ENCODE measurements at places on chromosomes 7 and 10. TPM values are rescaled to one million over a fixed set of nuclear protein-coding genes. Genes with fewer than 3 reads are reported as not detected.

- DNase-seq, result no peak
- H3K4me3 ChIP-seq, result no peak overlapping the region
- H3K4me1 ChIP-seq, result no peaks in the 10 kb centered on the region
- no peak overlapping the region for H3K27ac ChIP-seq
These were observed 28.2 kb downstream of the STRIP2 start for GRCh38 chr7:129462420-129462819.

DNA sequence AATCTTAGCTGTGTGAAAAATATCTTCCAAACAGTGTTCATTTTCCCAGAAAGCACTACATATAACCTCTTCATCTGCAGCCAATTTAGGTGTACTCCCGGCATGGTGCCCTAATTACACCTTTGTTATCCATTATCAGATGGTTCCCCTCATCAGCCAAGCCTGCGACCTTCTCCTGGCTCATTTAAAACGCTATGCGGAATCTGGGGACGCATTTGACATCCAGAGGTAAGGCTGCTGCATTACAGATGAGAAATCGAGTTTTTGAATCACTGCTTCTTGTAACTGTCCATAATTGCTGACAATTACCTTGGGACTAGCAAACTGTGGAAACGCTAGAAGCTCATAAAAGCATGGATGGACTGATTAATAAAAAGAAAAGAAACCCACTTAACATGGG lies 109.5 kb downstream of the PARP12 start:
- no peaks in the 10 kb centered on the region for H3K36me3 ChIP-seq
- no peak overlapping the region for H3K4me3 ChIP-seq
- H3K4me1 ChIP-seq, result no peaks in the 10 kb centered on the region
- no peak overlapping the region for H3K27ac ChIP-seq

- H3K4me3 ChIP-seq, result no peak overlapping the region
- H3K27ac ChIP-seq, result no peak overlapping the region
- no peak for DNase-seq
- H3K4me1 ChIP-seq, result no peaks in the 10 kb centered on the region
- no peaks in the 10 kb centered on the region for H3K27me3 ChIP-seq
These were observed 479.0 kb downstream of the SDK1 start for GRCh38 chr7:3780016-3780415.

GRCh38 chr10:36425131-36425797 lies 700.1 kb upstream of the ANKRD30A start:
- no peaks in the 10 kb centered on the region for H3K4me1 ChIP-seq
- no peak overlapping the region for H3K4me3 ChIP-seq
- H3K36me3 ChIP-seq, result no peaks in the 10 kb centered on the region
- no peak for DNase-seq
- H3K27me3 ChIP-seq, result no peaks in the 10 kb centered on the region

DNA sequence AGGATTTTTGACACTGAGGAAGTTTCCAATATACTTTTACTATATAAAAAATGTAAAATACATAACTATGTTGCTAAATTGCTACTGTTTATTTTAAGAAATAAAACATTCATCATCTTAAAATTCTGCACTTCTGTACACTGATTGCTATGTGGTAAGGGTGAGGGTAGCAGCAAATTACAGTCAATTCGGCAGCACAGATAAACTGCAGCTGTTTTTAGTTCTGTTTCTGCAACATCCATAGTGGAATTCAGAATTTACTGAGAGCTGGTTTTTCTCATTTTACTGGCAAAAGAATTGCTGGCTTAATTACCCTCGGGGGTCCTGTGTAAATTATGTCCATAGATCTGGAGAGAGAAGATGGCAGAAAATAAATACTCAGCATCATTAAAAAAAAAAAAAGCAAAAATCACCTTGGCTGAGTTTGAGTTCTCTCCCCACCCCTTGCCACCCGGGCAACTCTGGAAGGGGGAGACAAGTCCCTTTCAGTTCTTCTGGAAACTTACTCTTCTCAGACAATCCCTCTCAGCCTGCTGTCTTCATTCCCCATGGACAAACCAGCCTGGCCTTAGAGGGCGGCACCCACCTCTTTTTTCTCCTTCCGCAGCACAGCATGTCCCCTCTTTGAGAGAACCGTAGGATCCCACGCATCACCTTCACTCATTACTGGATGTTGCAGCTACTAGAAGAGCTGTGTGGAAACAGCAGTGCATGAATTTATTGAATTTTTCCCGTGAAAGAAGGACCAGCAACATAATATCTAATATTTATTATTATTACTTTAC lies 501.1 kb upstream of the CELF2 start:
- no peak overlapping the region for H3K27ac ChIP-seq

DNA sequence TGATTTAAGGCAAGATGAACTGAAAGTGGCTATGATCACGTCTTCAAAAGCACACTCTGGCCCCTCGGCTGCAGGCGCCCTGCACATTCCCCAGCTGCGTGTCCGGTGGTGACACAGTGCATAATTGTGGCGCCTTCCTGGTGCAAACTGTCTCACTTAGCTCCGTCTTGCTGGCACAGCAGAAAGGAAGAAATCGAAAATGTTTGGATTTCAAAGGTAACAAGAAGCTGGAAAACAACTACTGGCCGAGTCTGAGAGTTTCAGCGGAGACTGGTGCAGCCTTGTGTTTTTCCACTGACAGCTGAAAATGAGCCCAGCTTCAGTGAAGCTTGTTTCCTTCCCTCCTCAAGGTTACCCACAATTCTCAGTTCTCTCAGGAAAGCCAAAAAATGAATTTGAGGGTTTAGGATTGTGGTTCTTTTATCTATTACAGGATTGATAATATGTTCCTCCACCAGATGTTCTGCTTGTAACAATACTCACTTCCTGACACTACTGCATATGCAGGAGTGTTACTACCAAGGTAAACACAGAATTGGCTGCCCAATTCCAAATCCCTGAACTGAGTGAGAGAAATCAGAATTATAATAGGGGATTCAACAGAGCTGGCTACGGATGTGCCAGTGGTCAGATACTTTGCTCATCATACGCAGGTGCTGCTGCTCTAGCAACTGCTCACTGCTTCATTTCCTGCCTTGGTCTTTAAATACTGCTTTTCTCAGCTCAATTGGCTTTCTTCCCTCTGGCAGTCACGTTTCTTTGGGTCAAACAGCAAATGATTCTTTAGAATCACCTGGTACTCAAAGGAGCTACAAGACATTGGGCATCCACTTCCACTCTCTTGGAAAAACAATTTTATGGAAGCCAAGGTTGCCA lies 63.7 kb downstream of the TRUB1 start:
- peak overlapping the region; percentile 37 for H3K4me3 ChIP-seq
- DNase-seq, result peak; percentile 8
- H3K4me1 ChIP-seq, result peaks cover 19% of the 10 kb centered on the region
- H3K27me3 ChIP-seq, result no peaks in the 10 kb centered on the region
- H3K36me3 ChIP-seq, result no peaks in the 10 kb centered on the region

GRCh38 chr7:99449326-99449725 lies 10.6 kb downstream of the CPSF4 start:
- H3K27ac ChIP-seq, result no peak overlapping the region
- DNase-seq, result no peak
- H3K4me1 ChIP-seq, result peaks cover 5% of the 10 kb centered on the region

GRCh38 chr10:79452174-79452611 lies 6.8 kb upstream of the ZCCHC24 start:
- no peak for DNase-seq
- no peaks in the 10 kb centered on the region for H3K4me1 ChIP-seq
- no peaks in the 10 kb centered on the region for H3K36me3 ChIP-seq

DNA sequence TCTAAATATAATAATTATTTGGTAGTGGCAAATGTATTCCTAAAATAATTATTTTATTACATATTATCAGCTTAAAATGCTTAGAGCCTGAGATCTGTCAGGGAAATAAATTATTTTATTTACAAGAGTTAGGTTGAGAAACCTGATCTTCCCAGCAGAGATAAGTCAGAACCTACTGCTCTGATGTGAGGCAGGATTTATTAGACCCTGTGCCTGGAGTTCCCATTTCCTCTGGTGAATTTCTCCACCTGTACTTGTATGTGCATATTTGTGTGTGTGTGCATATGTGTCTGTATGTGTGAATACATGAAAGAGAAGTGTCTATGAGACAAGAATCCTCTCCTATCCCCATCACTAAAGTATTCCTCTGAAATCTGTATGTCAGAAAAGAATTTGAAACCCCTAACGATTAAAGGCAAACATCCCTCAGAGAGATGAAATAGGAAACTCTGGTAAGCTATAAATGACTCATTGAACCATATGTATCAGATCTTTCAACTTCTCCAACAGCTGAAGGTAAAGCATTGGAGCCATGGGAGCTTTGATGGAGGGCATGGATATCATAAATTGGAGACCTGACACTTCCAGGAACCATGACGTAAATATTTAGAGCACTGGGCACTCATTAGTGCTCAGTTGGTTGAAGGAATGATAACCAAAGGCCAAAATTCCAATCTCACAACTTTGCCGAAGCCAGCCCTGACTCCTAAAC lies 190.9 kb downstream of the XPNPEP1 start:
- no peaks in the 10 kb centered on the region for H3K4me1 ChIP-seq
- no peaks in the 10 kb centered on the region for H3K27me3 ChIP-seq
- no peak for DNase-seq
- no peak overlapping the region for H3K27ac ChIP-seq
- H3K36me3 ChIP-seq, result no peaks in the 10 kb centered on the region

DNA sequence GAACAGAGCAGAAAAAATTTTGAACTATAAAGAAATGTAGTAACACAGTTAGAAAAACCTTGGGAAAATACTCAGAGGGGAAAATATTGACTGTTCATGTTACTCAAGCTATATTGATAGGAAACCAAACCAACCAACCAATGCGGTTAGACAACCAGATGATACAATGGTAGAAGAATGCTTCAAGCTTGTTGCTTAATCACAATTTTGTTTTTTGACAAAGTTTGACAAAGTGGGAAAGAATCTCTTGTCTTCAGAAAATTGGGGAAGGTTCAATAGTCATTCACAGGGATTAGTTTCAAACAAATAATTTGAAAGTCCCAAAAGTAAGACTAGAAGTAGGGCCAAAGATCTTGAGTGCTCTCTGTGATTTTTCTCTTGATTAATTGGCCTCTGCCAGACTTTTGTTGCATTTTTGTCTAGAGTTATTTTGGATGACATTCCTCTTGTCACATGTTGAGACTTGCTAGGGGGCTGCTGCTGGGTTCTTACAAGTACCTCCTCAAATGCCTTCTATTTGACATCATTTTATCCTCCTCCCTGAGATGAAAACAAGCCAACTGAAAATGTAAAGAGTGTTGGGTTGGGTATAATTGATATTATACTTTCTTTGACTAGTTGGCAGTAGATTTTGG lies 233.1 kb upstream of the PHYHIPL start:
- no peak overlapping the region for H3K4me3 ChIP-seq
- no peaks in the 10 kb centered on the region for H3K4me1 ChIP-seq
- no peaks in the 10 kb centered on the region for H3K27me3 ChIP-seq
- DNase-seq, result no peak

GRCh38 chr7:135748770-135749169 lies at the start of gene FAM180A:
TSS of gene FAM180A (minus strand) at chr7:135748813. CDS start at chr7:135748580, 233 bp downstream.
- H3K27ac ChIP-seq, result no peak within 1 kb of the TSS
- H3K36me3 ChIP-seq, result no peaks in the 10 kb centered on the region
- no peak for DNase-seq

DNA sequence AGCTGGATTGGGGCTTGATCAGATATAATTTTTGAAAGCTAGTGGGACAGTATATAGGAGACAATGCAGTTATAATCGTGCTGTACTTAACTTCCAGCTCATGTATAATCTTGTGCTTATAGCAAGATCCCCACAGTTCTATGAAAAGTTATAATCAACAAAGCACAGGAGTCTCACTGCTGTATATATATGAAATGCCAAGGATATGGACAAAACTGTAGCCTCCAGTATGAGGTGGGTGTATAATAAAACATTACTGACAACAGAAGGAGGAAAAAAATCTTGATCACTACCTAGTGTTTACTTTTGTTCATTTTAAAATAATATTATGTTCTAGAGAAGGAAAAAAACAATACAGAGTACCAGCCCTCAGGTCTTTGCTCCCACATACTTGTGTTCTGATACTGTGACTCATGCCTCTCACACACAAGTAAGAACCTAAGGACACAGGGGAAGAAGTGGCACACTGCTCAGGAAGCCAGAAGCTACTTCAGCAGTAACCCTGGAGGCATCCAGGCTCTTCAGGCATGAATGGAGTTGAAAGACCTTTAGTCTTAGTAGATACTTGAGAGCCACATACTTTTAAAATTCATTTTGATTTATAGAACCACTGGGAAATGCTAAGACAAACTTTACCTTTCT lies 265.7 kb upstream of the IMMP2L start:
- DNase-seq, result no peak
- no peaks in the 10 kb centered on the region for H3K36me3 ChIP-seq
- H3K27me3 ChIP-seq, result no peaks in the 10 kb centered on the region
- no peak overlapping the region for H3K4me3 ChIP-seq

- DNase-seq, result no peak
- H3K4me1 ChIP-seq, result no peaks in the 10 kb centered on the region
- H3K4me3 ChIP-seq, result no peak overlapping the region
- H3K36me3 ChIP-seq, result no peaks in the 10 kb centered on the region
- no peak overlapping the region for H3K27ac ChIP-seq
These were observed 5.7 kb upstream of the DYNC2I1 start for GRCh38 chr7:158850545-158851102.

- H3K36me3 ChIP-seq, result peaks cover 32% of the 10 kb centered on the region
These were observed 34.5 kb downstream of the TSPAN14 start for GRCh38 chr10:80488539-80489066.

DNA sequence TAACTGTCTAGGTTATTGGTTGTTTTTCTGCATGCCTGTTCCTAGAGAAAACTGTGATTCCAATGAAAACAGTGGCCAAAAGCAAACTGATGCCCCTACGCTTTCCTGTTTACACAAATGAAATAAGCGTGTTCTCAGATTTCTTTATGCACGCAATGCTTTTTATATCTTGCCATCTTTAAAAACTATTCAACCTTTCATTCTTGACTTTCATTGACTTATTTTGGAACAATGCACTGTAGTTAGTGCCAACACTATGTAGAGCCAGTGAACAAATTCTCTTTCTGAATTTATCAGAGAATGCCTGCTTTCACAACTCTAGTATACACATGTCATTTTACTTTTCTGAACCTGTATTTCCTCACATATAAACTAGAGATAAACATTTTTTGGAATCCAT lies 86.6 kb downstream of the CABCOCO1 start:
- H3K36me3 ChIP-seq, result no peaks in the 10 kb centered on the region
- no peak overlapping the region for H3K27ac ChIP-seq
- H3K4me1 ChIP-seq, result peaks cover 17% of the 10 kb centered on the region
- DNase-seq, result no peak
- no peaks in the 10 kb centered on the region for H3K27me3 ChIP-seq

DHTKD1 gene
- 77.0 TPM for total RNA-seq

ASAH2 gene
- 1.9 TPM for total RNA-seq

APBB1IP gene
- 99.8 TPM for total RNA-seq

FAM131B gene
- 0.05 TPM for total RNA-seq

ANKRD61 gene
- not detected for total RNA-seq

CD36 gene
- 1.3 TPM for total RNA-seq

UPK3BL2 gene
- 79.9 TPM for total RNA-seq

SFTPA1 gene
- not detected for total RNA-seq

Data from B cell (primary cell).